ENCODE measurements at places on chromosomes 1 and 21.
A peak's percentile ranks its signal among the peaks of the same experiment; 100 is the strongest.

GRCh38 chr1:85838238-85838637, 130.0 kb upstream of the ZNHIT6 start:
- peak; percentile 14 for DNase-seq

DNA sequence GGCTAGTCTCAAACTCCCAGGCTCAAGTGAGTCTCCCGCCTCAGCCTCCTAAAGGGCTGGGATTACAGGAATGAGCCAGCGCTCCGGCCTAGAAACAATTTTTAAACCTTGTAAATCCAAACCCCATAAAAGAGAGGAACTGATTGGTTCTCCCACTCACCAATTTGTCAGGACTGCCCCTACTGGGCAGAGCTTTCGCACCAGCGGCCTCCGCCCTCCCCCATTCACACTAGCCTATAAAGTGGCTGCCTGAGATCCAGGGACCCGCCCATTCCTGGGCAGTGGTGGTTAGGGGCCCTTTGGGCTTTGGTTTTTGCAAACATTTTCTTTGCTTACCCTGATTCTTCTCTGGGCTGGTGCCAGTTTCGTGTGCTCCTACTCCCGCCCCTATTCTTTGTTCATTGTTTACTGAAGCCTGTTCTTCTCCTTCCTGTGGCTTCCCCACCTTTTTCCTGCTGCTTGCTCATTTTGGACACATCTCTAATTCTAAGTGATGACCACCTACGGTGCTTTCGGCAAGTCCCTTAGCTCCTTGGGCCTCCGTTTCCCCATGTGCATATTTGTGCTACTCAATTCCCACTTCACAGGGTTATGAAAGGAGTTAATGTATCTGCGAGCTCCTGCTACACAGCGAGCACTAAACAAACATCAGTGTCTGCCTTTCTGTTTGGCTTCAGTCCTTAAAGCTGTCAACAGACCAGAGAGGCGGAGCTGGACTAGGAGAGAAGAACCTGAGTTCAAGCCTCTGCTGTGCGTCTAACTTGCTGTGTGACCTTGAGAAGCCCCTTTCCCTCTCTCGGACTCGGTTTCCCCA, 39.8 kb upstream of the CLIC4 start:
- no peak for DNase-seq

GRCh38 chr1:7447093-7447492, 324.0 kb upstream of the VAMP3 start:
- no peak for DNase-seq

- DNase-seq, result no peak
Observed at GRCh38 chr1:206930210-206930798, 8.6 kb upstream of the FCMR start.

DNA sequence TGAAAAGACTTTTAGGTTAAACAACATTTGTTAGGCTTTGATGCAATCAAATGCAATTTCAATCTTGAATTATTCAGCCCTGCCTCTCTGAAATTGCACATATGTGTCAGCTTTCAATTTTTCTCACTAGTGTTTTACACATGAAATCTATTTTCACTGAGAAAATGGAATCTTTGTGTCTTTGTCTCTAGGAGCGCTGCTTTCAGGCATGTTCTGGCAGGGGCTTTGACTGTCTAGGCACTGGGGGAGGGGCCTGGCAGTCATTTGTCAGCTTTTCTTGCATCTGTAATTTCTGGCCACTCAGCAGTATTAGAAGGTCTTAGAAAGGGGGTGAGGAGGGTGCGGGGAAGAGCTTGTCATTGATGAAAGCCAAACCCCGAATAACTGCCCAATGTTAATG, 264.4 kb downstream of the PTPRC start:
- no peak for DNase-seq

GRCh38 chr1:220887520-220888416, 8.5 kb downstream of the HLX start:
- DNase-seq, result no peak

- no peak for DNase-seq
Observed at GRCh38 chr1:219712506-219712905, 99.6 kb upstream of the ZC3H11B start.

DNA sequence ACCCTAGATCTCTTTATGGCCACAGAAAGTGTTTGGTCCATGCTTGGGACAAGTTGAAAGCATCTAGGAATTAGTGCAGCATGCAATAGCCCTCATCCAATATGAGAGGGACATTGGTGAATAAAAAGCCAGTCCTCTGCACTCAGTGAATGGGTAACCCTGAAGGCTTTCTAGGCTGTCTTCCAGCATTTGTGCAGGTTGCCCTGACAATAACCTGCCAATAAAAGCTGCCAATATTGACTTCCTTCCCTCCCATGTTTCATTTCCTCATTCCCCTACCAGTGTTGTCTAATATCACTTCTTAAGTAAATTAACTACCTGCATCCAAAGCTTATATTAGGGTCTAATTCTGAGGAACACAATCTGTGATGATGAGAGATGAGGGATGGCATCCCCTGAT, 563.6 kb upstream of the NEGR1 start:
- DNase-seq, result no peak

- DNase-seq, result no peak
Observed at GRCh38 chr1:200969726-200970561, 53.6 kb downstream of the KIF21B start.

GRCh38 chr1:108955881-108956280, 7.4 kb downstream of the CLCC1 start:
- no peak for DNase-seq

DNA sequence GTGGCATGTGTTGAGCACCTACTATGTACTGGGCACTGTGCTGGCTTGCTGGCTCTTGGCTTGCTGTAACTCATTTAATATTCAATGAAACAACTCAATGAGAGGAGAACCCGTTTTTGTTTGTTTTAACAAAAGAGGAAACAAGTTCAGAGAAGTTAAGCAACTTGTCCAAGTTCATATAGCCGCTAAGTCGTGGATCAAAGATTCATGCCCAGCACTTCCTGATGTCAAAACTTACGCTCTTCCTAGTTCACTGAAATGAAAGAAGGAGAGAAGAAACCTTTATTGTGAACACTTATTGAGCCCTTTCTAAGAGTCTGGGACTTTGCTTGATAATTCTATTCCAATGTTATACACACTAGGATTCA, 475.9 kb downstream of the PTPRU start:
- DNase-seq, result no peak

DNA sequence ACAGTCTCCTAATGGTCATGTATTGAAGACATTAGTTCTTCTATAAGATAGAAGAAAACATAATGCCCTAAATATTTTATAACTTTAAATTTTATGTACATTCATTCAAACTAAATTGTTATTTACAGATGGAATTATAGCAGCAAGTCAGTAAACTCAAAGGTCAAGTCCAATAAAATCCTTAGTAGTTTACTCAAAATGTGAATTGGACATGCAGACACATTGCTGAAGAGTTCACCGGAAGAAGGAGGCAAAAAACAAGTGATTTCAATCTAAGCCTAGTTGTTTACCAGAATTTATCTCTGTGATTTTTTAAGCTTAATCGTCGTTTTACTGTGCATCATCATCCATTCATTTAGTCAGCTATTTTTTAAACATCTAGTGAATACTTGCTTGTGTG, 149.7 kb downstream of the GREM2 start:
- DNase-seq, result no peak

GRCh38 chr1:4048921-4049320, 148.8 kb upstream of the C1orf174 start:
- DNase-seq, result no peak

DNA sequence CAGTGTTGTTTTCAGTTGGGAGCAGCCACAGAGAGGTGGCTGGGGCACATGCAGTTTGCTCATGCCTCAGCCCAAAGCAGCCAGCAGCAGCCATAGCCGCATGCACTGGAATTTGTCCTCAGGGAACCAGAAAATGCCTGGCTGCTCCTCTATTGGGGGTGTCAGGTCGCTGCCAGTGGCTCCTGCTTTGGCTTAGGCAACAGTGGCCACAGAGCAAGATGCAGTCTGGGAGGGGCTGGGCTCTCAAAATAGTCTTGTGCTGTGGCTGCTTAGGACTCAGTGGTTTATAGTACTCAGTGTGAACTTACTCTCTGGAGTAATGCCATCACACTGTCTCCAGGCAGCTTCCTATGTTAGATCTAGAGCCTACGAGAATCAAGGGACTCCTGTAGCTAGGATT, 25.0 kb downstream of the CD55 start:
- DNase-seq, result no peak

GRCh38 chr21:44431300-44431699, 24.0 kb upstream of the LRRC3 start:
- DNase-seq, result no peak

- DNase-seq, result peak; percentile 85
Observed at GRCh38 chr1:84159533-84160240, 15.6 kb downstream of the PRKACB start.

DNA sequence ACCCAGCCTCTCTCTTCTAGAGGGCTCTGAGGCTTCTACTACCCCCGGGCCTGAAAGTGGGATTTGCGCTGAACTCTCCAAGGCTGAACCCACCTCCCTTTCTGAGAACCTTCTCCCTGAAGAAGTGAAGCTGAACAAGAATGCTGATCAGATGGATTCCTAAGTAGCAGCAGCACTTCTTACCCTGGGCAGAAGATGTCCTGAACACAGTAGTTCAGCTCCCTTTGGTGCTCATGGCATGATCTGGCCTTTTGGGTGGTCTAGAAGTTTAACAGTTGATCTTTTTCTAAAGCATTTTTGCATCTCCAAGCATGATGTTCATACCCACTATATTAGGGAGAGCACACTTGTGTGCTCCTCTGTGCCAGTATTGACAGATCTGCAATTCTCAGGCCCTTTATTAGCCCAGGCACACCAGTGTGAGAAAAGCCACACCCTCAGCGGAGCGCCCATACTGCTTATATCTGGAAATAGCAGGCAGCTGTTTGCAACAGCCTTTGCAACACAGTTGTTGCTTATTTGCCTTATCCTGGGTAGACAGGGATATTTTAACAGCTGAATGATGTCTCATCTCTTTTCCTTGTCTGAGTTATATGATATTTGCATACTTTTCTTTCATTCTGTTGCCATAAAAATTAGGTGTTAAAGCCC, 34.2 kb downstream of the CNN3 start:
- DNase-seq, result no peak

DNA sequence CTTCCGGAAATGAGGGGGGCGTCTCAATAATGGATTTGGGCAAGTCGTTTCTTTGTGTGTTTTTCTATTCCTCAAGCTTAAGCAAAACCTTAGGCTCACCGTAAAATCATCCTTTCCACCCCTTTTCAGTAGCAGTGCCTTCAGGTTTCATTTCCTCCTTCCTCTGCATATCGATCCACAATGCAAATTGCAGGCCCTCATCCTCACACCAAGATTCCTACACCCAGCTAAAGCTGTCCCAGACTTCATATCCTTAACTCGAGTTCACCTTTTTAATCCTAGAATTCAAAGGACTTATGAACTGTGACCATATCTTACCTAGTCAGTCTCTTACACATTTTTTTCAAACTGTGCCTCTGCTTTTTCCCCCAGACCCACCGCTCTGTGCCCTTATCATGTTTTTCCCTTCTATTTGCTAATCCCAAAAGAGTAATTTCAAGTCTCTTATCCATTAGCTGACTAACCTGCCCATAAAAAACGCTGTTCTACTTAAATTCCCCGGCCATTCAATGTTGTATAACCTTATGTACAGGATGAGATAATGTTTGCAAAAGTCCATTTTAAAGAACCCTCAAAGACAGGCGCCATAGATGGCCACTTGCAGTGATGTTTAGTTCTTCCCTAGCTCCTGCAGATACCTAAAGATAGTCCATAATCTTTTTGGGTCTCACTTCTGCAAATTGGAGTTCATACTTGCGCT, 1.5 kb downstream of the AKIRIN1 start:
- no peak for DNase-seq

GRCh38 chr1:81032374-81032773, 768.4 kb upstream of the ADGRL2 start:
- DNase-seq, result no peak

DNA sequence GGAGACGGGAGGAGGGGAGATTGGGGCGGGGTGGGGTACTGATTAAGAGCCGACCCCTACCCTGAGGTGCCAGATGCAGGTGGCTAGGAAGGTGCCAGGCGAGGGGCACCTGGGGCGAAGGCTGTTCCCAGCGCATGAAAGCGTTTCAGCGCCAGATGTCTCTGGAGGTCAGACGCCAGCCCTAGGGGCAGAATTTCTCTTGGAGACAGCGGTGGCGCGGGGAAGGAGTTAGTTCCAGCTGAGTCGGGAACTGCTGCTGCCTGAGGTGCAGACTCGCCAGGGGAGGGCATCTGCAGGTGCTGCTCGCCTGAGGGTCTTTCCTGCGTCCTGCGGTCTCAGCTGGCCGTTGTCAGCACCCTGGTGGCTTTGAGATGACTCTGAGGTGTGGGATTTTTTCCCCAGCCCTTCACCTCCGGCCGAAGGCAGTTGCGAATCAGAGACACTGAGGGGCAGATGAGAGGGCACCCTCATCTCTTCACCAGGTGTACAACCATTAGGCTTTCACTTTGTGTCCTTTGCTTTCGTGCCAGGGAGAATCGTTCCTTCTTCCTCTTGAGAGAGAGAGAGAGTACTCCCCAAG, 539 bp downstream of the CGN start:
- DNase-seq, result peak; percentile 14

DNA sequence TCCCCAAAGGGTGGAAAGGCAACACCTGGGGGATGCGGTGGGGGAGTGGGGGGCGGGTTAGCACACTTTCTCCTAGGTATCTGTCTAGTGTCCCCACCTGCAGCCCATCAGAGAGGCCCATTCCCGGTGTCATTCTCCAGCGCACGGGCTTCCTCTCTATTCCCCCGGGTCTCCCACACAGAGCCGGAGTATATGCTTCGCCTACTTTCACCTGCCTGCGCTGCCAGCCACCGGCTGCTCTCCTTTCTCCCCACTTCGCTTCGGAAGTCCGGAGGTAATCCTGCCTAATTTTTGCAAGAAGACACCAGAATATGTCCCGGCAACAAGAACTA, 852 bp downstream of the RGS7 start:
- DNase-seq, result no peak

- no peak for DNase-seq
Observed at GRCh38 chr1:208344202-208344857, 100.1 kb upstream of the PLXNA2 start.

DNA sequence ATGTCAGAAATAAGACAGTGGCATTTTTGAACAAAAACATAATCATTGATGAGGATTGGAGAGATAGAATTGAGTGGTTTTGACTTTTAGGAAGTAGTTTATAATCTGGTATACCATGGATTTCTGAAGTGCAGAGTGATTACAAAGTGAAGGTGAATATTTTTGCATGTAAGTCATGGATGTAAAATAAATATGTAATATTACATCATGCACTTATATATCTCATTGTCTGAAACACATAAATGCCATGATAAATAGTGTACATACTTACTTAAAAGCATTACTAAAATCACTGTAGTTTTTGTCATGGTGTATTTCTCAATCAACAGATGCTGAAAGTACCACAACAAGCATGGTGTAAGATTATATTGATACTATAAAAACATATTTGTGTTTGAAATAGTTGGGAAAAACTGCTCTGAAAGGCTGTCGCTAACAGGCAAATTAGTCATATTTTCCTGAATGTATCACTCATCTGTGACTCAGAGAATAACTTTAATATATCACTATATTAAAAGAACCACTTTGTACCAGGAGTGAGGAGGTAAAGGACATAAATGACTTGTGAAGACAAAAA, 24.8 kb upstream of the RGS18 start:
- DNase-seq, result no peak

DNA sequence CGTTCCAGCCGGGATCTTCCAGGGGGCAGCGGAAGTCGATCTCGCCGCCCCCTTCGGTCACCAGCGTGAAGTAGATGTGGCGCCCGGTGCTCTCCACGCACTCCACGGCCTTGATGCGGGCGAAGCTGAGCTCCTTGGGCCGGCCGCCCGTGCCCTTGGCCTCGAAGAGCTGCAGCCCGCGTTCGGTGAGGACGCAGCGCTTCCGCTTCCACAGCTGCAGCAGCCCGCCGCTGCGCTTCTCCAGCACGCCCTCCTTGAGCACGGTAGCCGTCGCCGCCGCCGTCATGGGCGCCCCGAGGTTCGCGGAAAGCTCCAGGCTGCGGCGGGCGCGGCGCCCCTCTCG, 516 bp downstream of the PHLDA3 start:
- no peak for DNase-seq
